ENCODE measurements at places on chromosomes 5 and 9.

DNA sequence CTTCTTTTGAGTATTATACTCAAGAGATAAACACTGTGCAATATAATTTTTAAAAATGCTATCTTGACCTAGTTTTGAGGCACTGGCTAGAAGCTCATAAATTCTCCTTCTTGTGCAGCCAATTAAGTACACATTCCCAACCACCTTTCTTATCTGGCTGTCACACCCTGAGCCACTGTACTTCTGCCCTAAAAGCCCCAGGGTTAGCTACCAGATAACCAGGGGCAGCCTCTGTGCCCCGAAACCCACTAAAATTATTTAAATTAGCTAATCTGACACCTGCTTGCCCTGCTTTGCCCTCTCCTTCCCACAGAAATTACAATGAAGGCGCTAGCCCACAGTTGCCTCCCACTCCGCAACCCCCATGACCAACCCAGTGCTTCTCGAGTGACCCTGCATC lies 597.3 kb upstream of the TYRP1 start:
- no peak for DNase-seq

DNA sequence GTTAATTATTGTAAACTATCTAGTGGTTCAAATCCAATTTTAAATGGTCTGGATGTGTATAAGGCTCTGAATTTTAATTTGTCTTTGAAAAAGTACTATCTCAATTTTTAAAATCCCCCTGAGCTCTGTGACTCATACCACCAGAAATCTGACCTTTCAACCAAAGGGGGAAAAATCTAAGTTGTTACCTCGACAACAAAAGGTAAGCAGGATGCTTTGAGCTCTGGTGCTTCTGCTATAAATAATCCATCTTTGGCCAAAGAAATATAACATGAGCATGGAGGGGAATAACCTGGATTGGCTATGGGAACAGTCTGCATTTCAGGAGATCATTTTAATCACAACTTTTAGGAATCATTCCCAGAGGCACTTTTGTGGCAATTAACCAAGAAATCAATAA lies 76.3 kb upstream of the PCSK1 start:
- no peak for DNase-seq

DNA sequence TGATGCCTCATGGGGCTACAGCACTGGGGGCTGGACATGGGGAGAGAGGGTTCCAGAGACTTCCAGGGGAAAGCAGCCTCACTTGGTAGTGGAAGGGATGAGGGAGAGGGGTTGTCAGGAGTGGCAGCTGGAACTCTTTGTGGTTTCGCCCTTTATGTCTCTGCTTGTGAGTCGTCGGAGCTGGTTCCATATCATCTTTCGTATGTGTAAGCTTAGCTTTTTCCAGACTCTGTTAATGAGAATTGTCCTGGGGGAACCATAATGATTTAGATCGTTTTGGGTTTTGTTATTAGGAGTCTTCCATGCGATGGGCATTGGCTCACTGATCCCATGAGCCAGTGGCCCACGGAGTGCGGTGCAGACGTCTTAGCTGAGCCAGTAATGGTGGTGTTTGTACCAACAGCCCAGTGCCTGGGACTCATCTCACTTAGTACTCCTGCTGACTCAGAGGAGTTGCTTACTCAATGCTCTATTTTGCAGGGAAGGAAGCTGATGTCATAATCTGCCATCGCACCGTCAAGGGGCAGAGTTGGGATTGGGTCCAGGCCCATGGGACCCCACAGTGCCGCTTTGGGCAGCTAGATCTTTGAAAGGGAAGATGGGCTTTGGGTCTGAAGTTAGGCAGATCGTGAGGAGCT lies 48.5 kb downstream of the NEK6 start:
- DNase-seq: no peak

DNA sequence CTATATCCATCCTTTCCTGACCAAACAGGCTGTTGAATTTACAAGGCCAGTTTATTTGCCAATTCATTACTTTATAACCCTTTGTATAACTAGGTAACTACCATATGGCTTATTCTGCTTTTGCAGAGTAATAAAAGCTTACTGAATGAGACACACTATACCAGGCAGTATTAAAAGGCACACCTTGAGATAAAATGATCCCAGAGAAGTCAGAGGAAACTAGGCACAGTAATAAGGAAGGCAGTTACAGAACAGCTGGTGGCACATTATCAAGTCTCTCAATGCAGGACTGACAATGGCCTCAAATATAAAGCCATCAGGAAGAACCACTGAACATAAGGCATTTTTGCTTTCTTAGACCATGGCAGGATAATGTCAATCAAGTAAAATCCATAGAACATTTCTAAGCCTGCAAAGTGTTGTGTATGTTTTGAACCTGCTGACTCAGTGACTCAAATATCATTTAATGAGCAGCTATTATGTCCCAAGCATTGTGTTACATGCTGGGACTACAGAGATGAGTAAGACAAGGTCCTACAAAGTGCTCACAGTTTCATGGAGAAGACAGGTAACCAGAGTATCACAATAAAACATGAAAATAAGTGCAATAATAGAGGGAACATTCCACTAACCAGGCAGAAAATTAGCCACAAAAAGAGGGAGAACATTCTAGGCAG lies 52.5 kb downstream of the OXCT1 start:
- DNase-seq: no peak

DNA sequence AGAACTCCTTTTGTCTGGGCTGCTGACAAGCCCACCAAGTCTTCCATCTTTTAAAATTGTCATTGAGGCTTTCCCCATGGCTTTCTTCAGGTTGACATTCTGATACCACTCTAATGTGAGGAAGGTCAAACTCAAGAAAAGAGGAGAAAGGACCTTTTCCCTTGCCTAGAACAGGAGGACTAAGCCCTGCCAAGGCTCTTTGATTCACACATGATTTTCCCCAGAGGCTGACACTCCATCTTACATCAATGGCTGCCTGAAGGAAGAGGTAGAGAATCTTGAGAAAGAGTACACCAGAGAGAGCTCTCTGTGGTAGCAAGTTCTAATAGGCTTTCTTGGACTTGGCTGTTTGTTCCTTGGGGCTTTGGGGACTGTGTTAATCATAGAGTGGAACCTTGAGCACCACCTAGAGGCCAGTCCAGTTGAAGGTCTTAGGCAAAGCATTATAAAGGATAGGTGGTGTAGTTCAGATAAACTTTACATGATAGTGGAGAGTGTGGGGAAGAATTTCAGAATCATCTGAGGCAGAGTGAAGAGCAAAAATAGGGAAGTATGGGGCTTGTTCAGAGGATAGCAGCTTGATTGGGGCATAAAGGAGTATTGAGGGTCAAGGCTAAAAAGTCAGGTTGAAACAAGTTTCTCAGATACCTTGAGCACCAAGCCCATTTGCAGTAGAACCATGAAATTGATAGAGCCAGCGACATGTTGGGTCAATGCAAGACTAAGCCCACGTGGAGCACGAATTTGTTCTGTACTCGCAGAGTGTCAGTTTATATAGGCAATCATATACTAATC lies 36.7 kb downstream of the NDFIP1 start:
- DNase-seq: peak; percentile 4

DNA sequence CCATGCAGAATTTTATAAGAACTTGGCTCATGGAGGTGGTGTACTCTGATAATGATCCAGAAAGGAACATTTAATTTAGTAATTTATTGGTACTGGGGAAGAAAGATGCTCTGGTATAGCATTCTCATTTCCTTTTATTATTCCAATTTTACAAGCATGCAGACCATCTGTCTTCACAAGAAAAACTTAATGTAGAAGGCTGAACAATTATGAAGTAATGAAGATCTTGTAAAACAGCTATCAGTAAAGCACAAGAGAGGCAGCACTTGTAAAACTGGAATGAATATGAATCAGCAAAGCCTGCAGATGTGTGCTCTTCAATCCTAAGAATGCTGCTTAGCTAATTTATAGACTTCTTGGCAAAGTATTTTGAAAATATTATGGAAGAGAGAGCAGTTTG lies 300.0 kb downstream of the YTHDC2 start:
- DNase-seq: no peak

DNA sequence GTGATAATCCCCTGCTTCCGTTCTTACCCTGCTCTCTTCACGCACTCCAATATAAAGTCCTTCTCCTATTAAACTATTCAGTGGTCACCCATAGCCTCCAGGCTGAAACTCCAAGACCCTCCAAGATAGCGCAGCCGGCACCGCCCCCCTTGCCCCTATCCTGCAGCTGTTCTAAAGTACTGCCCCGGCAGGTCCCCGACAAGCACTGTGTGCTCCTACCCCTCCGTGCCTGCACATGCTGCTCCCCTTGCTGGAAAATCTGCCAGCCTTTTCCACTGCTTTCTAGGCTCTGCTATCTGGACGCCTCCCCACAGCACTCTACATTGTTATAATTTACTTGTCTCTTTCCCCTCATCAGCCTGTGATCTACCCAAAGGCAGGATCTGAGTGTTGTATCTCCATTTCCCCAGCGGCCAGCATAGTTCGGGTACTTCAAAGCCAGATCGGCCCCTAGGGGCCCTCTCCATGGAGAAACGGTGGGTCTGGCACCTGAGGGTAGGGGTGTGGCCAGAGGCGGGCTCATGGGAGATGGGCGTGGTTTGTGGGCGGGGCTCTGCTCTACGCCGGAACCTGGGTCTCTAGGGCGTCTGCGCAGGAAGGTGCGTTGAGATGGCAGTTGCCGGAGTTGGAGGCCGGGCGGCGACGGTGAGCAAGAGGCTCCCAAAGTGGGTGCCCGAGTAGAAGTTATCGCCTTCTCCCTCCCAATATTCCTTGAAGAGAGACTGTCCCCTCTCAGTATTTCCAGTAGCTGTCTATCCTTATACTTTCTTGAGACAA lies 83.5 kb upstream of the RUSC2 start:
- DNase-seq: no peak

GRCh38 chr9:111854799-111855198 lies 41.8 kb upstream of the UGCG start:
- no peak for DNase-seq

GRCh38 chr5:38867416-38867815 lies 21.6 kb downstream of the OSMR start:
- DNase-seq: no peak

DNA sequence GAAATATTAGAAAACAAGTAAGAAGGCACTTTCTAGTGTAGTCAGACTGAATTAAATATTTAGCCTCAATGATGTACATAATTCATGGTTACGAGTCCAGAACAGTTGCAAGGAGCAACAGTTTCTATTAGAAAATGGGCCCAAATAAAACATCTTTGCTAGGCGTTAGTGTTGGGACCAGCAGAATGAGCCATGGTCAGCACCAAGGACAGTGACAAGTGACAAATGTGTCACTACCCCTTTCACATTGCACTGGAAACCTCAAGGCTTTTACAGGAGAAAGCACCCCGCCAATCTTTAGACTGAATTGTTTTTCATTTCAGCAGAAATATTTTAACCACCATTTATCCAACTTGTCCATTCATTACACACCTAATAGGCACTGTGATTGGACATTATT lies 301.3 kb upstream of the ADCY2 start:
- no peak for DNase-seq

DNA sequence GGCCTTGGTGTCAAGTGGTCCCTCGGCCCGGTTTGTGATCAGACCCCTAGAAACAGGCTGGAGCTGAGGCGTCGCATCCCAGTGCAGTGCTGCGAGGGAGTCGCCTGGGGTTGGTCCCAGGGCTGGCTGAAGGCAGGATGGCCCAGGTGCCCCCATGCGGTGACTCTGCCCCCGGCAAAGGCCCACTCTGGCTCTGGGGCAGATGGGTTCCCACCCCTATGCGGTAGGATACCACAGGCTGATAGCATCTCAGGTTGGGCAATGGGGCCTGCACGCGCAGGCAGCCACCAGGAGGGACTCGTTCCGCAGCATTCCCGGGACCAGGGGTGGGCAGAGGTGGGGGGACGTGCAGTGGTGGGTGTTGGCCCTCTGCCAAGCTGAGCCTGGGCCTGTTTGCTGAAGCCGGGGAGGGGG lies 86.0 kb downstream of the RXRA start:
- no peak for DNase-seq

DNA sequence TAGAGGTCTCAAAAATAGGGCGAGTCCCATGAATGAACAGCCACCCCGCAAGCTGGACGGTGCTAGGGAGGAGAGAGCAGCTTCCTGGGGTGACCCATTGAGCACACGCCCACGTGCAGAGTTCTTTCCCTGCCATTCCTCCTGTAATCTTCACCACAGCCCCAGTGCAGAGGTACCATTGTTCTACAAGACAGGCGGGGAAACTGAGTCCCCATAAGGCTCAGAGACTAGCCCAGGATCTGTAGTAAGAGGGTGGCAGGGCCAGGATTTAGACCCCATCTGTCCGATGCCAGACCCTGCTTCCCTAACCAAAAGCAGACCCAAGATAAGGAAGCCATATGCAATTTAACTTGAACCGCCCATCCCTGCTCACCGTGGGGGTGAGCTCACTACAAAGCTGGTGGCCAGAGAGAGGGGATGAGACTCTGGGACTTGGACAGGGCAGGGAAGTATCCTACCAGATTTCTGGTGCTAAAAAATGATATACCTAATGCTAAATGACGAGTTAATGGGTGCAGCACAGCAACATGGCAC lies 36.7 kb upstream of the ORM1 start:
- no peak for DNase-seq

- DNase-seq: no peak
These were observed 103.3 kb upstream of the RASA1 start for GRCh38 chr5:87164409-87164808.

DNA sequence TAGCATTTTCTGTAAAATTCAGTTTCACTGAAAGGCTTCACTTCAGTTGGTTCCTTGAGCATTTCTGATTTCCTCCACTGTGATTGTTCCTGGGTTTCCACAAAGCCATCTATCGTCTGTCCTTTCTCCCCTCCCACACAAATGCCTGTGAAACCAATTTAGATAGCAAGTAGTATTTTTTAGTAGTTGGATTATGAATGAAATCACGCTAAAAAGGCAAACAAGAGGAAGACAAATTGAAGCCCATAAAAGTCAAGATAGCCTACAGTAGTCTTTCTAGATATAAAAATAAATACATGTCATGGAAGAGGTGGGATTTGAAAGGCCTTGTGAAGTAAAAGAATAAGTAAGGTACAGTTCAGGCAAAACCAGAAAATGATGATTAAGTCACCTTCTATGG lies 162.8 kb downstream of the ADAMTSL1 start:
- no peak for DNase-seq

DNA sequence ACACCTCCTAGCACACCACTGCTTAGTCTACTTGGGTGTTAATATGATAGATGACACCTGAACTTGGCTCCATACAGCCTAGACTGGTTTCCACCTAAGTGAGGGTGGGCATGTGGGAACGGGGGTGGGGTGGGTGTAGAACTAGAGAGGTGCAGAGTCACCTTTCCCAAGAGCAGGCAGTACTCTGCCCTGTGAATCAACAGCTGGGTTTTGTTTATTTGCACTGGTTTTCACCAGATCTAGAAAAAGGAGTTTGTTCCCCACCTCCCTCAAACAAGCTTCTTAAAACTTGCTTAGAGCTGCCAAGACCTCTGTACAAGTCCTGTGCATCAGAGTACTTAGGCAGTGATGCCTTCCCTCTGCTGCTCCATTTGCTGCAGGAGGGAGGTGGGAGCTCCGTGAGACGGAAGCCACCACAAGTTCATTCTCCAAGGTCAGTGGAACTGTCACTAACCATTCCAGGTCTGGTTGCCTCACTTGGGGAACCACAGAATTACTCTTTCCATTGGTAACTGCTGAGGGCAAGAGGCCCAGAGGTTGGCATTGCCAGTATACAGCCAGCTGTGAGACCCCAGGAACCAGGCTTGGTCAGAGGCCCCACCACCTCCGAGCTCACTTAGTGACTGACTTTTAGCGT lies 163.5 kb downstream of the NR3C1 start:
- DNase-seq: no peak

GRCh38 chr5:146079695-146080373 lies 25.5 kb downstream of the PLAC8L1 start:
- DNase-seq: no peak

Measured in stimulated activated CD8-positive, alpha-beta memory T cell treated with anti-CD3 and anti-CD28 coated beads, Interleukin-15, amount 100 ng/mL, for 4 hours (primary cell).